ENCODE measurements at places on chromosomes 5 and 9.

GRCh38 chr9:79868567-79869189, 296.9 kb downstream of the TLE4 start:
- DNase-seq, result no peak

DNA sequence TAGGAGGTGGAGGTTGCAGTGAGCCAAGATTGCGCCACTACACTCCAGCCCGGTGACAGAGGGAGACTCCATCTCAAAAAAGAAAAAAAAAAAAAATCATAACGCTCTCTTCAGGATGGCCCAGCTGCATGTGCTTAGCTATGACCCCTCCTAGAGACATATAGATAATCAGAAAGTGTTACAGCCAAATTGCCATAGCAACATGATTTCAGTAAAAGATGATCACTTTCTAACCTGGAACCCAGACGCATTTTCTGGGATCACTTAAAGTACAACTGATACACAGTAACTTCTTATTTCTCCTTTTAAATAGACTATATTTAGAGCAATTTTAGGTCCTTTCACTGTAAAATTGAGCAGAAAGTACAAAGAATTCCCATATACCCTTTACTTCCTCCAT, 372.9 kb downstream of the CDH18 start:
- DNase-seq, result no peak

- DNase-seq, result no peak
These were observed 70.9 kb downstream of the SPRY4 start for GRCh38 chr5:142253938-142254337.

- no peak for DNase-seq
These were observed 97.8 kb downstream of the MPDZ start for GRCh38 chr9:13181652-13182051.

DNA sequence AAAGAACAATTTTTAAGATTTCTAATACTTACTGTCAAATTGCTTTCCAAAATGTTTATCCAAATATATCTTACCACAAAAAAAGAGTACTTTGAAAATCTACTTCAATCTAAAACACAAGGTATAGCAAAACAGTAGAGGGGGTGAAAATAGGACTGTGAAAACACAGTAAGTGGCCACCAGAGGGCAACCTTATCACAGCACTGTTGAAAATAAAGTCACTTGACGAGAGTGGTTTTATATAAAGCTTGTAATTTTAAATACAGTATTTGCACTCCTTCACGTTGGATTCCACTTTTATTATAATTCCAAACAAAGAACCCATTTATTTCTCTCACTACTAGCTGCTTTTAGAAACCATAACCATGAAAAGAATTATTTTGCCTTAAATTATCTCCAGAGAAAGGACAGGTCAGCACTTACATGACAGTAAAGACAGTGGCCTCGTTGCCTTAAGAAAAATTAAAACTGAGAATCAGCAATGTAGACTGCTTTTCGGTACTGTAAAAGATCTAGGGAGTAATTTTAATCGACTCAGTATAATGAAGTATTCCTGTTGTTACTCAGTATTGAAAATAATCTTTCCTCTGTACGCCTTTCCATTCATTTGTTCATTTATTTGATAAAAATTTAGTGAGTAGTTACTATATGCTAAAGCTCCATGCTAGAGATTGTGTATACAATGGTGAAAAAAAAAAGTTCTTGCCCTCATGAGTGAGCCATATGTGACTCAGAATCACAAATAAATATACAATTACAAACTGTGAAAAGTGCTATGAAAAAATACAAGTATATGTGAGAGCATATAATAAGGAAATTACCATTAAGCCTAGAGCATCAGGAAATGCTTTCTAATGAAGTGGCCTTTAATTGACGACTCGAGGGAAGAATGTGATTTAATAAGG, 40.0 kb upstream of the CDK5RAP2 start:
- DNase-seq, result peak; percentile 51

GRCh38 chr9:68522954-68523353, 17.7 kb downstream of the TMEM252 start:
- no peak for DNase-seq

DNA sequence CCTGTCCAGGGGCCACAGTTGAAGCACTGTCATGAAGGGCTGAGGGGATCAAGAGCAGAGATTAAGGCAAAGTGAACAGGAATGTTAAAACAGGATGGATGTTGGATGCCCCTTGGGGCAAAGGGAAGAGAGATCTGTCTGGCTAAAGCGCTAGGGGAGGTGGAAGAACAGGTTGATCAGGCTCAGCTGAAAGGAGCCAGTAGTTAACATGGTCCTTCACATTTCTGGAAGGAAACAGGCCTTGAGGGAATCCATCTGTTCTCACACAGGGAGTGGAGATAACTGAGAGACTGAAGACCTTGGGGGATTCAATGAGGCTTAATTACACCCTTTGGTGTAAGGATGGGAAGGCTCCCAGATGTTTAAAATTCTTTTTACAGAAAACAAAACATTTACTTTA, 5.8 kb downstream of the HAPLN1 start:
- no peak for DNase-seq
